ENCODE measurements at places on chromosomes 2 and 18.

DNA sequence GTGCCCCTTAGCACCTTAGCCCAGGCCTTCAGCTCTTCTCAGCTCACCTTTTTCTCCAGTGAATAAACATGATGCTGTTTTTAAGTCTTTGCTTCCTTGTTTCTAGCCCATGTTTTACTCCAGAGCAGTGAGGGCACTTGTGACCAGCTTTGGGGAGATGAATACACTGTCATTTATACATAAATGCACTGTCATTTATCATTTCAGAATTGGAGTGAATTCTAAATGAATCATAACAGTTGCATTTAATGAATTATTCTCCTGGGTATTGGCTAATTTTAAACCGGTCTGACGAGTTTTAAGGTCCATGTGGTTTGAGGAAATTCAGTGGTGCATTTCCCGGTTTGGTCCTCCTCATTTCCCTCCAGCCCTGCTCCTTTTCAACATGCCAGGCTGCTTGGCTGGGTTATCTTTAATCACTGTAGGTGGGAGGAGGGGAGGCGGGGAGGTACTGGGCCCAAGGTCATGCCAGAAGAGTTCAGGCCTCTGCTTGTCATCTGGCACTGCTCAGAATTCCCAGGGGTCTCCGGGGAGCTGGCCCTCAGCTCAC lies 23.9 kb downstream of the PRKCE start:
- DNase-seq = no peak

DNA sequence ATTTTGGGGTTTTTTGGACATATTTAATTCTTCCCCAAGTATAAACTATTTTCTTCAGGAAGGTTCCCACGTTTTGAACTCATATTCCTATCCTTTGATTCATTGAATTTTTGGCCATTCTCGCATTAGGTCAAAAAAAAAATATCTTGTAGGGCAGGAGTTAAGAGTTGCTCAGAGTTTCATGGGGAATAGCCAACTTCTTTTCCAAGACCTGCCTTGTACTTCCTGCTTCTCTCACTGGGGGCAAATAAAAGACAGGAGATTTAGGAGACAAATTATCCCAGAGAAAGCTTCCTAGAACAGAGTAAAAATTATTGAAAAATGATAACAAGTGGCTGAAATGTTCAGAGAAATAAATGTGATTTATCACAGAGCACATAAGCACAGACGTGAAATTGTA lies 55.2 kb upstream of the BCL11A start:
- no peak for DNase-seq

DNA sequence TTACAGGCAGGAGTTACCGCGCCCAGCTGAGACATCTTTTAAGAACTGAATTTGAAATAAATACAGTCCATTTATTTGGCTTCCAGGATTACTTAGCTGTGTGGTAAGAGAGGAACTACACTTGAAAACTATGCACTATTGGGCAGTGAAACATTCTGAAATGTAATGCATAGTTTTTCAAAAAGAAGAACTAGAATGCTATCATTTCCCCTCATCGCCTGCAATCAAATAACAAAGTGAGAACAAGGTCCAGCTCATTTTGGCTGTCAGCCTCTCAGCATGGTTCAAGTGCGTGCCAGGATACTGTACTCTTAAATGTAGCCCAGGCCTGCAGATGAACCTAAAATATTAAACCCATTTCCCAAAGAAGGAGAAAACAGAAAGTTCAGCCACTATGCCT lies 76.6 kb upstream of the ARL5A start:
- no peak for DNase-seq

DNA sequence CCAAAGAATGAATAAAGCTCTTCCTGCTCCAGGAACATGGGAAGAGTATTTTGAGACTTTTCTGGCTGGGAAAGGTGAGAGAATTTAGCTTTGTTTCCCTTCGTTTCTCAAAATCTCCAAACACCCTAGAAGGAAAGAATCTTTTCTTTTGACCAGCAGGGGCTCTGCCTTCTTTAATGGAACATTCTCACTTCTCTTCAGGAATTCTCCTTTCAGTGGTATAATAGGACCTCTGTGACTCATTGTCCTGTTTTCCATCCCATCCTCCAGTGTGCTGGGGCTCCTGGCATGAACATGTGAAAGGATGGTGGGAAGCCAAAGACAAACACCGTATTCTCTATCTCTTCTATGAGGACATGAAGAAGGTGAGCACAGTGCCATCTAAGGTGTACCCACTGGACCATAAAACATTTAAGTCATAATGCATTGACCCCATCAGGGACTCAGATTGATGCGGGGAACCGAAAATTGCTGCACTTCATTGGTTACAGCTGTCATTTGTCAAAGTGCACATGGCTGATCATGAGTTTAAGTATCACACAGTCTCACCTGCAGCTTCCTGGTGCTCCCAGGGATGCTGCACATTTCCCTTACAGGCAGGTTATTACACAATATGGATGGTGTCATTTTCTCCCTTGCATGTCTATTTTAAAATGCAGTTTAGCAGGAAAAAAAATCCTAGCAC lies 5.5 kb downstream of the SULT1C4 start:
- no peak for DNase-seq

DNA sequence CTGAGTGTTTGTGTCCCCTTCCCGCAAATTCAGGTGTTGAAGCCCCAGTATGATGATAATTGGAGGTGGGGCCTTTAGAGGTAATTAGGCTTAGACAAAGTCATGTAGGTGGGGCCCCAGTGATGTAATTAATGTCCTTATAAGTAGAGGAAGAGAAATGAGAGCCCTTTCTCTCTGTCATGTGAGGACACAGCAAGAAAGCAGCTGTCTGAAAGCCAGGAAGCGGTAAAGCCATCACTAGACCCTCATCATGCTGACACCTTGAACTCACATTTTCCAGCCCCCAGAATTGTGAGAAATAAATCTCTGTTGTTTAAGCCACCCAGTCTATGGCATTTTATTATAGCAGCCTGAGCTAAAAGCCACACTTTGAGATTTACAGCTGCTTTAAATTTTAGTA lies 1580.0 kb downstream of the LRP1B start:
- DNase-seq = no peak

DNA sequence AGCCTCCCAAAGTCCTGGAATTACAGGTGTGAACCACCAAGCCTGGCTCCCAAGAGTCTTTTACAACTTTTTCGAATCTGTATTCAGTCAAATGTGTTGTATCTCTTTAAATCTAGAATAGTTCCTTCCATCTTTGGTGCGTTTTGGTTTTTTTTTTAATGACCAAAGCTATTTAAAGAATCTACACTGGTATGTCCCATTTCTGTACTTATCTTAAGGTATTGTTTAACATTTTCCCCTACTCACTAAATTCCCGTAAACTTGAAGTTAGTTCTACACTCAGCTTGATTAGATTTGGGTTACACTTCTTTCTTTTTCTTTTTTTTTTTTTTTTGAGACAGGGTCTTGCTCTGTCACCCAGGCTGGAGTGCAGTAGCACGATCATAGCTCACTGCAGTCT lies 63.8 kb downstream of the TMEM237 start:
- no peak for DNase-seq

All from stimulated activated CD4-positive, alpha-beta T cell treated with anti-CD3 and anti-CD28 coated beads, Interleukin-4, amount 100 ng/mL, for 48 hours (primary cell).